ENCODE measurements at places on chromosomes 13 and 19. TPM values are rescaled to one million over a fixed set of nuclear protein-coding genes. Genes with fewer than 3 reads are reported as not detected.

DNA sequence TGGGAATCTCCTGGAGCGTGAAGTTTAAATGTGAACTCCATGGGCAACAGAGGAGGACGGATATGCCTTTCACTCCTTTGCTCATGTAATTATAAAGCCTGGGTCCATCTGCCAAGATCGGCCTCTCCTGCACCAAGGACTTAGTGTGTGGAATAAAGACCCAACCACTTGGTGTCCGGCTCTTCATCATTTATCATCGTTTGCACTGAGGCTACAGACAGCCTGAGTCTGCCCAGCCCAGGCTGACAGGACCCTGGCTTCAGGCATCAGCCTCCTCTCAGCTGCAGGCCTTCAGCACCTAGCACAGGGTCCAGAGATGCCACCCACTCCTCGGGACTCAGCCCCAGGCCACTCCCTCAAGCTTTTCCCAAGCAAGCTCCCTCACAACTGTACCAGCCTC lies 206.8 kb upstream of the IPO5 start:
- DNase-seq, result no peak

DNA sequence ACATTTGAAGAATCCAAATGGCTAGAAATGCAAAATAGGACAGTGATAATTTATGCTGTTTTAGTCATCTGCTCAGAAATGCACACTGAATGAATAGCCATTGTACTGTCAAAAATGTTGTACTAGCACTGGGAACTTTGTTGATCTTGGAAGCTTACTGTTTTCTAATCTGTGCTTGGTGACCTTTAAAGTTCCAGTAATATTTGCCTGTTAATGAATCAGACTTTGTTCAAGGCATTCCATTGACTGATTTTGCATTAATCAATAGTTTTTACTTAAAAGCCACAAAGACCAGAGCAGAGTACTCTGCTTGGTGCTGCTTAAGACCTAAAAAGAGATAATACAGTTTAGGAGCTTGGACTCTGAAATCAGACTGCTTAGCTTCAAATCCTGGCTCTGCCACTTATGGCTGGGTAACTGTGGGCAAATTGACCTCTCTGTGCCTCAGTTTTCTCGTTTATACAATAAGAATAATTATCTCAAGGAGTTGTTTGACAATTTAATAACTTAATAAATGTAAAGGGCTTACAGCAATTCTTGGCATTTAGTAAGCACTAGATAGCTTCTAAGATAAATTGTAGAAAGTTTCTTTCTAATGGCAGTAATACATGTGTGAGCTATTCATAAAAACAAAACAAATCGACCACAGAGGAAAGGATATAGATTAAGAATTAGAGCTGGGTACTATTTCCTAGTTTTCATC lies 4.6 kb upstream of the SLAIN1 start:
- DNase-seq, result no peak

- DNase-seq, result peak; percentile 82
Observed at GRCh38 chr19:3606690-3607289, at the start of gene TBXA2R. TBXA2R (minus strand) TSS chr19:3606875; CDS start chr19:3600634, 6,241 bp downstream.

The ONECUT3 gene
- total RNA-seq, result not detected

DNA sequence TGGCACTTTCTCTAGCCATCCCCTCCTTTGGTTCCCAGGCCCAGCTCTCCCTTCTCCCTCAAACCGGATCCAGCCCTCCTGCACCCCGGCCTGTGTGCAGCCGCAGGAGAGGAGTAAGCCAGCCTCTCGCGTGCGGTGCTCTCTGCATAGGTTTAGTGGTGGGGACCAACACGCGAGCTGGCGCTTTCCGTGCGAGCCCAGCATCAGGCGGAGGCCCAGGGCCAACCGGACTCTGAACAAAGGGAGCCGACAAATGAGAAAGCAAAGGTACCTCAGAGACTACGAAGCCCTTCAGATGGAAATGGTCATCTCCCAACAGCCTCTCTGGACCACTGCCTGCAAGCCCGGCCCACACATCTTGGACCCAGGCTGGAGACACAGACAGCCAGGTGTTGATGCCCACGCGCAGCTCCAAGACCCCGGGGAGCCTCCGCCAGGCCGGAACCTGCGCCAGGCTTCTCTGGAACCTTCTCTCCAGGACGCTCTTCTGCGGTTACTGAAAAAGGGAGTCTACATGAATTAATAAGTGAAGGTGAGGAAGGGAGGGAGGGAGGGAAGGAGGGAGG lies 16.5 kb upstream of the LATS2 start:
- DNase-seq, result no peak

GRCh38 chr19:50328224-50328872 lies 829 bp downstream of the KCNC3 start:
- DNase-seq, result peak; percentile 27

GRCh38 chr13:112764864-112765561 lies 75.2 kb downstream of the ATP11A start:
- no peak for DNase-seq

GRCh38 chr13:100573121-100573520 lies 15.5 kb downstream of the GGACT start:
- DNase-seq, result peak; percentile 59

The ATP4B gene
- not detected for total RNA-seq

The DLL3 gene
- total RNA-seq, result 1.4 TPM

GRCh38 chr19:8036434-8037099 lies 16.0 kb upstream of the CCL25 start:
- no peak for DNase-seq

The CEACAM6 gene
- total RNA-seq, result not detected

The MEIOSIN gene
- 0.08 TPM for total RNA-seq
